ENCODE measurements at places on chromosomes 4 and X.
A peak's percentile ranks its signal among the peaks of the same experiment; 100 is the strongest.

DNA sequence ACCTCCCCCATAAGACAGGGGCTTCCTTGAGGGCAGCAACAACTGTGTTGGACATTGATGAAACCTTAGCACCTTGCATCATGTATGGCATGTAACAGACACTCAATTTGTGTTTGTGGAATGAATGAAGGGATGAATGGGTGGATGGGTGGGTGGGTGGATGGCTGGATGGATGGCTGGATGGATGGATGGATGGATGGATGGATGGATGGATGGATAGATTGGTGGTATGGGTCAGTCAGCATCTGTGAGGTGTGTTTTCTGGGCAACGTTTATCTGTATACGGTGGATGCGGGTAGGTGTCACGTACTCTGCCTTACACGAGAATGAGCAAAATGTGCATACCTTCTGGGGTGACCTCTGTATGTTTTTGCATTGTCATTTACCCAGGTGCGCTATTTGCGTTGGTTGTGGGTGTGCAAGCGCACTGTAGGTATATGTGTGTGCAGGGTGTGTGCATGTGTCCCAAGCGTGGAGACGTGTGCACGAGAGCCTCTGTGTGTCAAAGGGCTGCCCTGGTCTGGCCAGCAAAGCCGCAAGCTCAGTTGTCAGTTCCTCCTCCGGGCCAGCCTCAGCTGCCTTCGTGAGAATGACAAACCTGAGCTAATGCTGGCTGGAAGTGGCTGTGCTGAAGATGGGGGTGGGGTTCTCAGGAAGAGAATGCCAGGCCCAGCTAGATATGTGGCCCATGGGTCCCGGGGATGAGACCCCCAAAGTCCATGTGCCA is 26.5 kb downstream of the ELF4 start:
- no peak for DNase-seq

GRCh38 chr4:57443308-57443707 is 333.1 kb upstream of the IGFBP7 start:
- DNase-seq, result no peak

DNA sequence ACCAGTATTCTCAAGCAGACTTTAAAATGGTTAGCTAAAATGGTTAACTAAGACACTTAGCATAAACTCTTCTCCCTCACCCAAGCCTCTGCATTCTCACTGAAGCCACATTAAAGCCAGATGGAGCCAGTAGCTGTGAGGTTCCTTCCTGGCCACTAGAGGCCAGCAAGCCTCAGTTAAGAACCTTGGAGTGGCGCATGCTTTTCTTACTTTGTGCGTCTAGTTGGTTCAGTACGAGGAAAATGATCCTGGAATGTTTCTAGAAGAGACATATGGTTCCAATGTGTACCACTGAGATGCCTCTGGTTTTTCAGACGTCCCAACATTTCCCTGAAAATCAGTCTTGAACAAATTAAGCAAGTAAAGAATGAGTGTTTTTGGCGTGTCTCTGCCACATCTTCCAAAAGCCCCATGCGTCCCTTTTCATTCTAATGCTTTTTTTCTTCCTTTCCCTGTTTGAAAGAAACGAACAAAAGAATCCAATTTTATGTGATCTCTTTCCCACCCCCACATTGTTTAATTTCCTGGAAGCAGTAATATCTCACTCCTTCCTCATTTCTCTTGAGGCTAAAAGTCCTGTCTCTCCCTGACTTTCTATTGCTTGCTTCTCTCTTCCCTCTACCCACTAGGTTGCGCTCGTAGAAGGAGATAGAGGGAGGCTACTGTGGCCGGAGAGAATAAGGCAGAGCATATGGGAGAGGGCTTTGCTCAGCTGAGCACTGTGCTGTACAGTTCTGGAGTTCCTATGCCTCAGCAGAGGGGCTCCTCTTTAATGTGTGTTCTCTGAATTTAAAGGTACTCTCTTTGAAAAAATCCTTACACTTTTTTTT is 82.9 kb upstream of the TAB3 start:
- DNase-seq, result no peak

DNA sequence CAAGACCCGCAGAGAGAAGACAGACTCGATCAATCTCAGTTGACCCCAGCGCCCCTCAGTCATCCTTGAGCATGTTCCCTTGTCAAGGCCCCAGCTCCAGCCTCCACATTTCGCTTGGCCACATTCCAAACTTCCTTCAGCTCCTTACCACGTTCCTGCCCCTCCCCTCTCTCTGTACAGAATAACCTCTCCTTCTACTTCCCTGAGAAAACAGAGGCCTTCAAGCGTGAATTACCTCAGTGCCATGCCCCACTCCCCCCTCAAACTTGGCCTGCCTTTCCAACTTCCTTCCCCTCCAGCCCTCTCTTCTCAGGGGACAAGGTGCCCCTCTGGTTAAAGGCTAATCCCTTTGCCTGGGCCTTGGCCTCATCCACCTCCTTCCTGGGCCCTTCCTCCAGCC is 3.2 kb upstream of the RIPPLY1 start:
- no peak for DNase-seq

- no peak for DNase-seq
Measured at GRCh38 chrX:2388669-2389068, 112.1 kb downstream of the DHRSX start.

DNA sequence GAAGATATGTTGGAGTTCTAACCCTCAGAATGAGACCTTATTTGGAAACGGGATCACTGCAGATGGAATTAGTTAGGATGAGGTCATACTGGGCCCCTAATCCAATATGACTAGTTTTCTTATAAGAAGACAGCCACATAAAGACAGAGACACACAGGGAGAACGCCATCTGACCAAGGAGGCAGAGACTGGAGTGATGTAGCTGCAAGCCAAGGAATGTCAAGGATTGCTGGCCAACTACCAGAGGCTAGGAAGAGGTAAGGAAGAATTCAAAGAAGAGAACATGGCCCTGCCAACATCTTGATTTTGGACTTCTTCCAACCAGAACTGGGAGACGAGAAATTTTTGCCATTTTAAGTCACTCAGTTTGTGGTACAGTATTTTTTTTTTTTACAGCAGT is 152.8 kb upstream of the DIPK2B start:
- no peak for DNase-seq

DNA sequence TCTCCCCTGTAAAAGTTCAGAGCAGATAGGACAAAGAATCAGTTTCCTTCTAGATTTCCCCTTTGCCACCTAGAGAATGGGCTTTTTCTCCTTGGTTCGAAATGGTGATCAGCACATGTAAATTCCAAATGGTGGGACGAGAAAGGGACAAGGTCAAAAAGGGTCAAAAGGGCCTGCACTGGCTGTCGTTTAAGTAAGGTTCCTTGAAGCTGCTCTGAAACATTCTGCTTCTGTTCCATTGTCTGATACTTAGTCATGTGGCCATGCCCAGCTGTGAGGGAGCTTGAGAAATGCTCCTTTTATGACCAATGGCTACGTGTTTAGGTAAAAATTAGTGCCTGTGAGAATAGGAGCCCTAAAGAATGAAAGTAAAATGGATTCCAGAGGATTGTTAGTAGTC is 165.9 kb upstream of the CENPE start:
- no peak for DNase-seq

DNA sequence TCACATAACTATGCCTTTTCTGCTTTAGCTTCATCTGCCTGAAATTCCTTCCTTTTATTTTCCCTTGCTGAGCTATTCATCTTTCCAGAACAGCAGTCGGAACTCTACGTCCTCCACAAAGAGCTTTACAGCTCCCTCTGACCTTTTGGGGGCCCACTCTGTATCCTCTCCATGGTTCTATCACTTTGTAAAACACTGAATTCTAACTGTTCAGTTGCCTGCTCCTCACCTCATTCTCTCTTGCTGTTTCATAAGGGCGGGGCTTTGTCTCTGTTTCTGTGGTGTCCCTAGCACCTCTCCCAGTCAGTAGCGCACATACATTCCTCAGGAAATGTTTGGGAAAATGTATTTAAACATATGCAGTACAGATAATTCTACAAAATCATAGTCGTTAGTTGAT is 737.0 kb downstream of the RAB28 start:
- no peak for DNase-seq

- DNase-seq, result no peak
Measured at GRCh38 chr4:55311792-55312488, 34.1 kb upstream of the SRD5A3 start.

DNA sequence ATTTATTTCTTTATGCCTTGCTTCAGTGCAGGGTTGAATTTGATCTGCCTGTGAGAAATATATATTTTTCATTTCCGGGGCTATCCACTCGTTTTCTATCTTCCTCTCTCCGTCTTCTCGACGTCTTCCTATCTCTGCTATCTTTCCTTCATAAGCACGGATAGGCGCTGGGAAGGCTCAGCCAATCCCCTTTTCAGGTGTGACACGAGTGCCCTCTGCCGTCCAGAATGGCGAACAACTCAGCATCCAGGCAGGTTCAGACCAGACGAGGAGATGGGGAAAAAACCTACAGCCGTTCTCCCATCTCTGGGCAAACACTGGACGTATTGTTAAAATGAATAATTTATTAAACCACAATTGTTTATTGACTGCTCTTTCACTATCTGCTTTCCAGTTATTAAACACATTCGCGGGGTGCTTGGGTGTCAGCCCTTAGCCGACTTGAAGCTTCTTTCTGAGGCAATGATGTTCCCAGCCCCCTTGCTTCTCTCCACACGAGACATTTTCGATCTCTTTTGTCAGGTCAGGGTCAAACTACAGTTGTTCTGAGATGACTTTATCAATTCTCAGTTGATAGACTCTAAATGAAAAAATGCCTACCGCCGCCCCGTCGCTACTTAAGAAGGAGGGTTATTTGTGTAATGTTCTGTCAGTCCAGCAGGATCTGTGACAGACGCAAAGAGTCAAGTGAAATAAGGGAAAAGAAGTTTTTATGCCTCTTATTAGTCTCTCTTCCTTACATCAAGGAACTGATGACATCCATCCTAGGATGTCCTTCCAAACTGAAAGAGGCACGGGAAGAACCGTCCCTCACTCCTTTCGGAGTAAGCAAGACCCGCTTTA is 96.3 kb upstream of the NOCT start:
- no peak for DNase-seq

DNA sequence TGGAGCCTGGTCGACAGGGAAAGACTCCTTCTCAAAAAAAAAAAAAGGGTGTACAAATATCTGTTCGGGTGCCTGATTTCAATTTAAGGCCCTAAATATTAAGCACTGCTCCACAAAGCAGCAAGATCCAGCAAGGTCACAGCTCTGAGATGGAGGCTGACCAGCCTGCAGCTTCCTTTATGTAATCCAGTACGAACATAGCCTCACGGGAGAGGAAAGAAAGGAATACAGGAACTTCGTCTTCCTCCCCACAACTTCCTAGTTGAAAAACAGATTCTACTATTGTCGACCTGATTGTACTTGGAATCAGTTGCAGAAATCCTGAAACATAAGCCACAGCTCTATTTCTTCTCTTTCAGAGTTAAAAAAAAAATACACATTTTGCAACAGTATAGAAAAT is 53.5 kb upstream of the TBC1D9 start:
- DNase-seq, result no peak

GRCh38 chr4:78735697-78736096 is 40.5 kb upstream of the BMP2K start:
- DNase-seq, result no peak

- DNase-seq, result no peak
Measured at GRCh38 chr4:55255179-55255578, 90.9 kb upstream of the SRD5A3 start.

- DNase-seq, result no peak
Measured at GRCh38 chr4:38330321-38330720, 333.7 kb upstream of the KLF3 start.

- DNase-seq, result no peak
Measured at GRCh38 chr4:126495163-126495752, 1137.5 kb upstream of the INTU start.

- peak; percentile 14 for DNase-seq
Measured at GRCh38 chrX:45768666-45769236, 568.1 kb upstream of the DIPK2B start.

DNA sequence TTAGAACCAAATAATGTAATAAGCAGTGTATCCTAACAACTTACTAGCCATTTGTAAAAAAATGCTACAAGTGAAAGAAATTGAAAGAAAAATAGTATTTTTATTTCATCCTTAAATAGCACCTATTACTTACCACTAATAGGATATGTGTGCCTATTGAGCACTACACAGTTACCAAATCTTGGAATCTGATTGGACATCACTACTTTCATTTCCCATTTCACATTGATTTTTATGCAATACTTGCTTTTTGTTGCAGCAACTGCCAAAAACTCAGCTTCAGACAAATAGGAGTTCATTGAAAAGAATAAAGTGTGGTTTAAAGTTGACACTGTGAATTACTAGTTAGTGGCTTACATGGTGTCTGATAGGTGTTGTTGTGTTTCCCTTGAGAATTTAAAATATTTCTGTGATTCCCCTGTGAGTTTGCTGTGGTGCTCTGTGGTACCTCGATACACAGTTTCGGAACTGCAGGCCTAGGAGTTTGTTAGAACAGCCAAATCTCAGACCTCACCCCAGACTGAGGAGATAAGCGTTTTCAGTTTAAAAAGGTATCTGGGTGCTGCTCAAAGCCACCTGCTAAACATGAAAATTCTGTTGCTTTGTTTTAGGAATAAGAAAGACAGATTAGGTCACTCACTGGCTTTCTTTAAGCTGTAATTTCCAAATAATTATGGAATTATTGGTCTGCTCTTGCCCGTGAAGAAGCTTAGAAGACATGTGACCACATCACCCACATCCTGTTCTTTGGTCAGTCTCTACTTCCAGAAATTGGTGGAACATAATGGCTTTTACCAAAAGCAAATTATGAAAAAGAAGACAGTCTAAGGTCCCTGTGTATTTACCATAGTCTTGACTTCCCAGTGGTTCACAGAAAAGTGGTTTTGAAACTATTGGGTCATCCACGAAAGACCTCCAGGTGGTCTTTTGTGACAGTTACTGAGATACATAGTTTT is 97.8 kb downstream of the SYTL5 start:
- no peak for DNase-seq

DNA sequence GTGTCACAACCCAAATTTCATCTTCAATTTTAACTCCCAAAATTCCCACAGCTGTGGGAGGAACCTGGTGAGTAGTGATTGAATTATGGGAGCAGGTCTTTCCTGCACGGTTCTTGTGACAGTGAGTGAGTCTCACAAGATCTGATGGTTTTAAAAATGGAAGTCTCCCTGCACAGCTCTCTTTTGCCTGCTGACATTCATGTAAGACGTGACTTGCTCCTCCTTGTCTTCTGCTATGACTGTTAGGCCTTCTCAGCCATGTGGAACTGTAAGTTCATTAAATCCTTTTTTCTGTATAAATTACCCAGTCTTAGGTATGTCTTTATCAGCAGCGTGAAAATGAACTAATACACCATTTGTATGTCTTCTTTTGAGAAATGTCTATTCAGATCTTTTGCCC is 13.0 kb upstream of the BLTP1 start:
- no peak for DNase-seq

DNA sequence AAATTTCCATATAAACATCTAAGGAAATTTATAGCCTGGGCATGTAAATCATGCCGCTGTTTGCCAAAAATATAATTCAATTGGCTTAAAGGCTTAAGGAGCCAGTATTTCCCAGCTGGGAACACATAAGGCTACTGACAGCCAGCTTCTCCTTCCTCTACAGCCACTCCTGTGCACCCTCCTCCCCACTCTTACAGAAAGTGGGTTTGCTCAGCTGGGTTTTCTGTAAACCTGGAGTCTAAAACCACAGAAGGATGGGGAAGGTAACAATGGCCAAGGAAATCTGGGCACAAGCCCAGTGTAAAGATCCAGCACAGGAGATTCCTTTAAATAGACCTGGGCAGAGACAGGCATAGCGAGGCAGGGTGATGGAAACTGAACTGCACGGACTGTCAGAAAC is 18.5 kb downstream of the ACSL1 start:
- DNase-seq, result no peak
